ENCODE measurements at places on chromosomes 1 and 21.

DNA sequence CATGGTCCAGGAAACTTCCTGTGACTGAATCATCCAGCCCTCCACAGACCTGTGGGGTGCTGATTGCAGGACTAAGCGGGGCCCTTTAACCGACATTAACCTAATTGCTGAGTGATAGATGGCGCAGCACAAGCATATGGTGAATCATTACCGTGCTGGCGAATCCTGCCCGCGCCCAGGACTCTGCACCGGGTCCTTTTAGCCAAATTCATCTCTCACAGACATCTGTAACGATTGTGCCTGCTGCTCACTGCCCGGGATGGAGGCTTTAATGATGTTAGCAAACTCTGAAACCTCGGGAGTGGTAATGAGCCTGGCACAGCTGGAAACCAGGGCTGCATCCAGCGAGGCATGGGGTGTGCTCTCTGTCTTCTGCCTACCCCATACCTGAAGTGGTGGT is 147.3 kb upstream of the CD34 start:
- no peak for DNase-seq

DNA sequence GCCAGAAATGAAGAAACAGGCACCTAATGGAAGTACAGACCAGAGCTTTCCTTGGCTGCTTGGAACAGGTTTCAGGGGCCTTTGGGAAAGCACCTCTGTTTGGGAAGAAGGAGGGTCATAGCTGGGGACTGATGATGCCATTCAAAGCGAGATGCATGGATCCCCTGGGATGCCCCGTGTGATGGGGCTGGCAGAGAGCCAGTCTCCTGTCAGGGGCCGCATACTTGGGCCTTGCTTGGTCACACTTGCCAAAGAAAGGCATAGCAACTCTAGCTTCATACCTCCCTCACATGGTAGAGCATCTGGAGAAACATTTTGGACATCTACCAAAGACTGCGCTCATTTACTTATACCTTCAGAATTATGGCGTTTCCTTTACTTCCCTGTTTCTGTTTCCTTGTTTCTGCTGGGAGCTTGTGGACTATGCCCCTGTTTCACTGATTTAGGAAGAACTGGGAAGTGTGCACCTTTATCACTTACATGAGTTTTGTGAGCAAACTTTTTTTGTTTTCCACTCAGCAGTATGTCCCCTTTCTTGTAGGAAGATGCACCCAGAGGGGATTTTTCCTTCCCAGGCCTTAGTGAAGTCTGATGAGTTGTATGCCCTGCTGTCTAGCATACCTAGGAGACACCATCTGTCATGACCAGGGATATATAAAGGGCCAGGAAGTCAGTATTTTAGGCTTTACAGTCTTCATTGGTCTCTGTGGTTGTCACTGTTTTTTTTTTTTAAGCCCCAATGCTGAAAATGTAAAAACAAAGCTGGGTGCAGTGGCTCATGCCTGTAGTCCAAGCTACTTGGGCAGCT is 19.8 kb upstream of the ST3GAL3 start:
- no peak for DNase-seq

DNA sequence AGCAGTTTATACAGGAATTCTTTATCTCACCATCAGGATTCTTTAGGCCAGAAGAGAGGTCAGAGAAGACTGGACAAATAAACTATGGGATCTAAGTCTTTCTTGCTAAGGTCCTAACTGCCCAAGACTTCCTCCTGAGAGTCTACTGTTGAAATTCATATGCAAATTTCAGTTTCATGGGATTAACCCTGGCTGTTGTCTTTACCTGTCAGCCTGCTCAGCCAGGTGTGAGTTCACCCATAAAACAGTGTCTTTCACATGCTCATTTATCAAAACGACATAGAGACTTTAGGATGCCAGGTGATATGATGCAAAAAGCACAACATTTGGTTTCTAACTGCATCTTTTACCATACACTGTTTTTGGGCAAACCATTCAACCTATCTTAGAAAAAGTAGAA is 211.0 kb downstream of the PDE4B start:
- no peak for DNase-seq

- DNase-seq = no peak
These were observed 85.2 kb downstream of the TGFB2 start for GRCh38 chr1:218430346-218430745.
